ENCODE measurements at places on chromosomes 4 and X. TPM values are rescaled to one million over a fixed set of nuclear protein-coding genes. Genes with fewer than 3 reads are reported as not detected.

The FGF13 gene
- 0.40 TPM for total RNA-seq

The F8 gene
- total RNA-seq, result 3.5 TPM

The EPGN gene
- total RNA-seq, result 170 TPM

The EDA gene
- total RNA-seq, result 1.5 TPM

The CXorf49 gene
- 0.40 TPM for total RNA-seq

The ZNF518B gene
- 13.4 TPM for total RNA-seq

The IL3RA gene
- 1.2 TPM for total RNA-seq

The SYP gene
- total RNA-seq, result 0.36 TPM

The ADAM29 gene
- total RNA-seq, result not detected

The CITED1 gene
- not detected for total RNA-seq

The GATA1 gene
- total RNA-seq, result not detected

The CLNK gene
- 0.08 TPM for total RNA-seq

The S100G gene
- total RNA-seq, result not detected

The POF1B gene
- 30.9 TPM for total RNA-seq

The SPIN4 gene
- total RNA-seq, result 8.4 TPM

The TTC29 gene
- not detected for total RNA-seq

The ADGRL3 gene
- 4.1 TPM for total RNA-seq

The MGARP gene
- total RNA-seq, result 0.28 TPM

The PASD1 gene
- total RNA-seq, result not detected

The ERAS gene
- not detected for total RNA-seq

The CISD2 gene
- 15.5 TPM for total RNA-seq

The PDZD11 gene
- total RNA-seq, result 44.7 TPM

The BRS3 gene
- total RNA-seq, result not detected

The BTK gene
- 1.0 TPM for total RNA-seq

The DLG3 gene
- 36.4 TPM for total RNA-seq

The TENM3 gene
- total RNA-seq, result 3.6 TPM

The PRKG2 gene
- total RNA-seq, result 1.3 TPM

The CLCN3 gene
- total RNA-seq, result 50.4 TPM

The C4orf36 gene
- total RNA-seq, result 2.4 TPM

The KIF4A gene
- total RNA-seq, result 9.4 TPM

The COX7B2 gene
- total RNA-seq, result not detected

The CFP gene
- total RNA-seq, result 0.48 TPM

The TEX13D gene
- not detected for total RNA-seq

The SSX2B gene
- not detected for total RNA-seq

The DGKK gene
- not detected for total RNA-seq

The PNMA6F gene
- total RNA-seq, result not detected

The IGSF1 gene
- total RNA-seq, result 0.08 TPM

The LNX1 gene
- total RNA-seq, result 23.8 TPM

The TMSB15A gene
- total RNA-seq, result not detected

The SUPT20HL2 gene
- not detected for total RNA-seq

The SPANXC gene
- total RNA-seq, result not detected

The CTBP1 gene
- 89.4 TPM for total RNA-seq

The SPP1 gene
- total RNA-seq, result 1.4 TPM

Data from esophagus mucosa (tissue), 1 donor.